Stimulated activated CD8-positive, alpha-beta memory T cell treated with anti-CD3 and anti-CD28 coated beads, Interleukin-4, amount 100 ng/mL, for 24 hours (primary cell): ENCODE measurements at places on chromosomes 5 and 9.

- DNase-seq: no peak
Observed at GRCh38 chr5:98742396-98743073, 30.9 kb upstream of the RGMB start.

- DNase-seq: no peak
Observed at GRCh38 chr9:81211741-81212140, 477.6 kb downstream of the TLE1 start.

DNA sequence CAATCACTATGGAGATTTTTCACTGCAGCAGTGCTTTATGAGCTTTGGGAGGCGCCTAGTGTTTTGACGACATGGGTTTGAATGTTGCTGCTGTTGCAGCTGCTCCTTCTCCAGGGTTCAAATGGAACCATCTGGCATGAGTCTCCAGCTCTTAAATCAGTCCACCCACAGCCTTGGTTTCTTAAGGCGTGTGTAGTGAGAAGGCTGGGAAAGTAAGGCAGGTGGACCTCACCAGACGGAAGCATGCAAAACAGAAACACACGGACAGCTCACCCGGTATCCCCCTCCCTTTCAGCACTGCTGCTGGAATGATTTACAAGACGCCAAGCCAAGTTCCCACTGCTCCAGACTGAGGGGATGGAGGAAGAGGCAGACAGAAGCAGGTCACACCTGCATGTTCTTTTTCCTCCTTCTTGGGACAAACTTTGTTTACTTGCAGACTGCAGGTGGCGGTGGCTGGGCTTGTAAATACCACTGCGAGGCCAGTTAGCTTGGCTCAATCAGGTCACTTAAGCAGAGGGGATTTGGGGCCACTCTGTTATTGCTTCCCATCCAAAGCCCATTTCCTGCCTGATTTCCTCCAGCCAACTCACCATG lies 47.4 kb downstream of the ADAM19 start:
- no peak for DNase-seq

DNA sequence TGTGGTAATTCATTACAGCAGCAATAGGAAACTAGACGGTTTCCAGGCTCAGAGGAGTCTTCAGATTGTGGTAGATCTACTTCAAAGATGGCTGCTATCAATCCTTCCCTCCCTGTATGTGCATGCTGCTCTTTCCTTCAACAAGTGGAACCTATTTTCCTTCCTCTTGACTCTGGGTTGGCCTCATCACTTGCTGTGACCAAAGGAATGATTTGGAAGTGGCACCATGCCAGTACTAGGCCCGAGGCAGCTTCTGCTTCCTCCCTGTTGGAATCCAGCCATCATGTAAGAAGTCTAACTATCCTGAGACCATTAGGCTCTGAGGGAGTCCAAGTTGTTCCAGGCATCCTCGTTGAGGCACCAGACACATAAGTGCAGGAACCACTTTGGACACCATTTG lies 46.5 kb upstream of the MCTP1 start:
- DNase-seq: no peak

DNA sequence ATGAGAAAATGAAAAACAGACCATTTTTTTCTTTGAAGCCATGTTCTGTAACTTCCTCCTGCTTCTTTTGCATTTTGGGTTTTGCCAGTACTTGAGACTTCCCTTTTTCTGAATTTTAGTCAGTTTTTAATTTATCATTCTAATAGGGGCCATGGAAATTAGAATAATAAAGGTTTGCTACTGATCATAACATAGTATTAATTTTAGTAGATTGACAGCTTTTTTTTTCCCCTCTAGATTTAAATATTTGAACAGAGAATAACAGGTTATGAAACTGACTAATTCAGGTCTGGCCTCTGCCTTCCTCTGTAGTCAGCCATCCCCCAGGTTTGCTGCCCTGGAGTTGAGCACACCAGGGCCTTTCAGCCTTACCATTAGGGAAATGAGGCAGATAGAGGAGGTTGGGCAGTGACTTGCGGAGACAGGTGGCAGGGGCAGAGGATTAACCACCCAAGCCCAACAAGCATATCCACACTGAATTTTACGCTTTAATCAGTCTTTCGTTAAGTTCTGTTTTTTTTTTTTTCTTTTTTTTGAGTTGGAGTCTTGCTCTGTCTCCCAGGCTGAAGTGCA lies 80.1 kb upstream of the TNFAIP8 start:
- no peak for DNase-seq

DNA sequence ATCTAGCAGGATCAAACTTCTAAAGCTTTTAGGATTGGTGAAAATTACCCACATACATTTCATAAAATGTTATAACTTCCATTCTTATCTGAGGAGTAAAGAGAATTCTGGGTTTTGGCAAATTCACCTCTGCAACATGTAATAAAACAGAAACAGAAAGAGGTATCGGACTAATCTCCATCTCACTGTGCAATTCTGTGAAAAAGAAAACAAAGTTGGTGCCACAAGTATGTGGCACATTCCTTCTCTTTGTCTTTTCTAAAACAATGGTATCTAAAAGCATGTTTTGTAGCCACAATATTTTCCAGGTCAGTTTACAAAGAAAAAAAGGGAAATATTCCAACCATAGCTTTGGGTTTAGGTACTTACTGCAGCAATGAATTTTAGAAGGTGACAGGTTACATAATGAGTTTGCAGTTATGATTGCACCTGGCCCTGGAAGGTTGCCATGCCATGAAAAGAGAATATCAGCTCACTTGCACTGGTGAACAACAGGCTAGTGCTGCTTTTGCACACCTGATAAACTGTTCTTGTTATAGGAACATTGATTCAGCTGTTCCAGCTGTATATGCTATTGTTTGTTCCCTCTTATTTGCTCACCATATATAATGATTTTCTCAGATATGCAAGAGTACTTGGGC lies 491.3 kb upstream of the MEF2C start:
- no peak for DNase-seq

- no peak for DNase-seq
Observed at GRCh38 chr5:109105631-109106267, 304.0 kb downstream of the PJA2 start.

- no peak for DNase-seq
Observed at GRCh38 chr9:69811351-69811868, 9.2 kb upstream of the CFAP95 start.

DNA sequence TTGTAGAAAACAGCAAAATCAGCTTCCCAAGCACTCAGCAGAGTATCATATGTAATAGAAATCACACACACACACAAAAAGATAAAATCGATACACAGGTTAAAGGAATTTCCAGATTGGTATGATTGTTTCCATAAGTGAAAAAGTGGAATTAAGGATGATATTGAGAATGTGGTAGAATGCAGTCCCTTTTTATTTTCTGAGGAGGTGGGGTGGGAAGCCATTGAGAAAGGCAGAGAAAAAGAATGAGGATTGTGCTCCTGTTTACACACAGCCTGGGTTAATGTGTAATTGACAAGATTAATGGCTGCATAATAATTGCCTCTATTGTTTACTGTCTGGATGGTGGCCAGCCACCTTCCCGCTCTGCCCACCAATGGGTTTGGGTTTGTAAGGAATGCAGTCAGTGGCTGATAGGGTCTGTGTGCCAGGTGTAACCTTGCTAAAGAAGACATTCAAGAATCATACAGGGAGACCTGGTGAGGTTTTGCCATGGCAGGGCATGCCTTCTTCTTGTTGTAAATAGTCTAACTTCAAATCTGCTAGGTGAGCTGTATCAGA lies 177.2 kb upstream of the MAP3K1 start:
- no peak for DNase-seq

- DNase-seq: no peak
Observed at GRCh38 chr9:38359689-38360385, 32.7 kb upstream of the ALDH1B1 start.

DNA sequence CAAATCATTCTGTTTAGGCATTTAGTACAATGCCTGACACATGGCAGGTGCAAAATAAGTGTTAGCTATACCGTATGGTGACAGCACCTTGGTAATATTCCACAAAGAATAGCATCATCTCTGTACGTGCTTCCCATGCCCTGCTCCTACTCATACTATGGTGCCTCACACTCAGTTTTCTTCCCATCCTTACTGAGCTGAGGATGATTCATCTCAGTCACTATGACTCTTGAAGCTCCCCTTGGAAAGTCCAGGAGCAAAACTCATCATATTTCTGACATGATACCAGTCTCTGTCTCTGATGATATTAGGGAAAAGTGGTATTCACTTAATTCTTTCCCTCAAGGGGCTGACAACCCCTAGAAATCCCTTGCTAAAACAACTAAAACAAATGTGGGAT lies 423.3 kb downstream of the EFNA5 start:
- DNase-seq: no peak

- DNase-seq: peak; percentile 22
Observed at GRCh38 chr9:93826209-93826608, 128.9 kb downstream of the BARX1 start.

DNA sequence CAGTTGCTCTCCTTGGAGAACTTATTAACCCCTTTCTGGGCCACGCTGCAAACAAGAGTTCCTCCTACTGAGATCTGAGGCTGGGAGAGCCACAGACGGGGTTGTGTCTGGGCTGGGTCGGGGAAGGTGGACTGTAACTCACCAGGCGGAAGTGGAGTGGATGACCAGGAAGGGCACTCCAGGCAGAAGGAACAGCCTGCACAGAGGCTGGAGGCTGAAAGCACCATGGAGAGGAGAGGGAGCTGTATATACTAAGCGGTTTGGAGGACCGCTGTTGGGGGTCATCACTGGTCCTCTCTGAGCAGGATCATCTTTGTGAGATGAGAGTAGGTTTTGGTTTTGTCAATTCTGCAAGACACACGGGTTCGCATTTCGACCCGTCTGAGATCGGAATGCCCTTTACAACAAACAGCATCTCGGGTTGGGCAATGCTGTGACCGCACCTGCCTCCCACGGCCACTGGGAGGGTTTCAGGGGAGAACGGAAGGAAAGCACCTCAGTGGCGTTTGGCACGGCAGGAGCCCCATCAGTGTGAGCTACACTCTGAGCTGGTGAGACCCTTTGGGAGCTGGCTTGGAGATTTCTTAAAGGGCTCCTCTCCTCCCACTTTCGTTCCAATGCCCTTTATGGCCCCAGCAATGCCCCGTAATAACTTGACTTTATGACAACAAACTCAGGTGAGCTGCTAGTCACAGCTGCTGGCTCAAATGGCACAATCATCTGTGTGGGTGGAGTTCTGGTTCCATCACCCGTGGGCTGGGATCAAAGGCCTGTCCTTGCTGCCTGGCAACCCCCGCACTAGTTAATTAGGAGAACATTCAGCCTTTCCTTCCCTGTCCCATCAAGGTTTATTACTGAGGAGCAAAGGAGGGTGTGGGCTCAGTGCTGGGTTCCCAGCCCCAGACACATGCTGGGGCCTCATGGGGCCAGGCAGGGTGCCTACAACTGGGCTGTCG lies 18.7 kb upstream of the NEURL1B start:
- no peak for DNase-seq

- DNase-seq: peak; percentile 7
Observed at GRCh38 chr5:7927466-7928375, 58.8 kb downstream of the MTRR start.

GRCh38 chr9:113611461-113612215 lies 148.1 kb downstream of the RGS3 start:
- DNase-seq: no peak

DNA sequence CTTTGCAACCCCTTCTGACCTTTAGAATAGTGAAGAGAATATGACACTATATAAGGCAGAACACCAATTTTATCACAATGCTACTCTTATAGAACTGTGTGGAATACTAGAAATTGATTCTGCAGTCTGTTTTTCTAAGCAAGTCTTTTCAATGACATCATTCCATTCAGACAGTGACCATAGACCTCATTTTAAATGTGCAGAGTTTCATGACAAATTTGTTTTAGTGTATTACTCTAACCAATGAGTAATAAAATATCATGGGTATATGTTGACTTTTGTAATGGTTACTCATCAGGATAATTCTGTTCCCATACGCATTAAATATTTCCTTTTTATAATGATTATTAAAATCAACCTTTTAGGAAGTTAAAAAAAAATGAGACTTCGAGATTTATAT lies 219.9 kb downstream of the COX7C start:
- no peak for DNase-seq

- DNase-seq: no peak
Observed at GRCh38 chr9:77451507-77451906, 196.6 kb downstream of the GNA14 start.
